ENCODE measurements at places on chromosomes 3 and 15.
A peak's percentile ranks its signal among the peaks of the same experiment; 100 is the strongest.

GRCh38 chr15:99021027-99021627, 13.5 kb upstream of the PGPEP1L start:
- no peak for DNase-seq

DNA sequence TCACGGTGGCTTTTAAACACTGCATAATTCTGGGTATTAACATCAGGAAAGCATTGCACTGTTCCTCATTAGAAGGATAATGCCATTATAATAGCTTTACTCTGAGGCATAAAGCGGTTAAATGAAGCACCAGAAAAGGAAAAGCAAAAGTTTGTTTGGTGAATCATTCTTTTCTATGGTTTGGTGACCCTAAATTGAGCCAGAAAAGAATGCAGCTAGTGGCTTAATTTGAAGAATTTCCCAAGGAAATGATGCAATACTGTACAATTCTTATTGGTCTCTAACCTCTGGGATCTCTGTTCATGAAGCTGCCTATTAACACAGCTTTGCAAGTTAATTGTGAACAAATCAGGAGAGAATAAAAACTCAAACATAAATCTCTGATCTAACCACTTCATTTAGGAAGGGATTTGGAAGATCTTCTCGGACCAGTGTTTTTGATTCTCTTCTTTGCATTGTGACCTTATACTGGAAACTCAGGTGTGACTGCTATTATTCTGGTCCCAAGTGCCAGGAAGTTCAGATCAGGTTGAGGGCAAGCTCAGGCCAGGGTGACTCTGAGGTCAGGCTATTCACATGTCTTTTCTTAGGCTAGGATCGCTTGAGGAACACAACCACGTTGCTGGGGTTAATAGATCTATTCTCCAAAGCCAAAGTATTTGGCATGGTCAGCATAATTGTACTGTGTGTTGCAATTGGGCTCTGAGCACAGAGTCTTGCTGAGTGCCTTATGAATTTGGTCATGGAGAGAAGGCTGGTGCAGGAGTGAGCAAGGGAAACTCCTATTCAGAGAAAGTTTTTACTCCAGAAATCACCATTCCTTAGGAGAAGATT, 11.3 kb upstream of the DLG1 start:
- peak; percentile 97 for DNase-seq

- DNase-seq: no peak
Measured at GRCh38 chr3:16326724-16327349, 61.8 kb downstream of the OXNAD1 start.

DNA sequence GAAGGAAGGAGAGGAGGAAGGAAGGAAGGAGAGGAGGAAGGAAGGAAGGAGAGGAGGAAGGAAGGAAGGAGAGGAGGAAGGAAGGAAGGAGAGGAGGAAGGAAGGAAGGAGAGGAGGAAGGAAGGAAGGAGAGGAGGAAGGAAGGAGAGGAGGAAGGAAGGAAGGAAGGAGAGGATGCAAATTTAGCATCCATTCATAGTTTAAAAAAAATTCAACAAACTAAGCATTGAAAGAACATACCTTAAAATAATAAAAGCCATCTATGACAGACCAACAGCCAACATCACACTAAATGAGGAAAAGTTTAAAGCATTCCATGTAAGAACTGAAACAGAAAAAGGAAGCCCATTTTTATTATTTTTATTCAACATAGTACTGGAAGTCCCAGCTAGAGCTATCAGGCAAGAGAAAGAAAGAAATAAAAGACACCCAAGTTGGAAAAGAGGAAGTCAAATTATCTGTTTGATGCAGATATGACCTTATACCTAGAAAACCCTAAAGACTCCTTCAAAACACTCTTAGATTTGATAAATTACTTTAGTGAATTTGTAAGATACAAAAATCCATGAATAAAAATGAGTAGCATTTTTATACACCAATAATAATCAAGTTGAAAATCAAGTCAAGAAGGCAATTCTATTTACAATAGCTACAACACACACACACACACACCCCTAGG, 52.2 kb upstream of the FXR1 start:
- DNase-seq: no peak

- DNase-seq: no peak
Measured at GRCh38 chr15:19973718-19974117, 567.9 kb downstream of the GOLGA6L6 start.

Measured in fibroblast of skin of left quadriceps (primary cell).